Activated CD8-positive, alpha-beta memory T cell treated with anti-CD3 and anti-CD28 coated beads for 48 hours (primary cell): ENCODE measurements at places on chromosomes 6 and 20.

- no peak for DNase-seq
Measured at GRCh38 chr6:626236-626635, 30.7 kb downstream of the HUS1B start.

DNA sequence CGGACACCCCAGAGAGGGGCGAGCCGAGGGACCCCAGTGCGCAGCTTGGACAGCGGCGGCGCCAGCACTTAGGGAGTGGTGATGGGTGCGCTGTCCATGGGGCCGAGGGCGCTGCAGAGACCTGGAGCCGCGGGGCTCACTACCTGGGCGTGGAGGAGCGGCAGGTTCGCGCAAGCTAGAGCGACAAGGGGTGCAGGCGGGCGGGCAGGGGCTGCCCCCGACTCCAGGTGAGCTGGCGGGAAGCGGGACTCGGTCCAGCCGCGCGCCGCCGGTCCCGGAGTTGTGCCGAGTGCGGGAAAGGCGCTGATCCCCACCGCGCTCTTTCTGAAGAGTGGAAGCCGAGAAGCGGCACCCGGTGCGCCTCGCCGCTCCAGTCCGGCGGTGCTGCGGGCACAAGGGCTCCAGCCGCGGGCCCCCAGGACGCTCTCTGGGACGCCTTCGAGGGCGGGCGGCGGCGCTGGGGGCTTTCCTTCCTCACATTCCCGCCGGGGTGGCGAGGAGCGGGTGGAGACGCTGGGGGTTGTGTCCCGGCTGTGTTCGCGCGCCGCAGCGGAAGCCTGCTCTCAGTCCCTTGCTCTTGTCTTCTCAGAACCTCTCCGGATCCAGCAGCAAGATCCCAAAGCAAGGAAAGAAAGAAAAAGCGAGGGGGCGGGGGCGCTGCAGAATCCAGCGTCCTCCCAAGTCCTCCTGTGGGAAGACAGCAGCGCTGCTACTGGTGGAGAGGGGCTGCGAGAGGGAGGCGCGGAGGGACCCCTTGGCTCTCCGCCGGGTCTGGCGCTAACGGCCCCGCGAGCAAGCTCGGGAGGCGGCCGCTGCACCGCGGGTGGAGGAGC, at the start of gene B3GAT2:
Gene B3GAT2 (minus strand): TSS at position 610 of the 833 bp plus-strand sequence. CDS start 631 bp downstream, outside the sequence.
- DNase-seq = no peak

DNA sequence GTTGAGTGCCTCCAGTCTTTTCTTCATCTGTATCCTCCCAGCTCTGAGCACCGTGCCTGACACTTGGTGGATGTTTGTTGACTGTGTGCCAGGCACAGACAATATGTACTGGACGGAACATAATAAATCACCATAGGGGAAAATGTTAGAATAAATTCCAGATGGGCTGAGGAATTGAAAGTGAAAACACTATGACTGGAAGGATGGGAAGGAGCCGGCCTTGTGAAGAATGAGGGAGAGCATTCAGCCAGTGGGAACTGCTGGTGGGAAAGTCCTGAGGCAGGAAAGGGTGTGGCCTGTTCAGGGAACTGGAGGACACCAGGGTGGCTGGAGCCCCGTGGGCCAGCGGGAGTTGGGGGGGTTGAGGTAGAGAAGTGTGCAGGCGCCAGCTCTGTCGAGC, 75.4 kb downstream of the MTHFD1L start:
- DNase-seq = no peak

GRCh38 chr6:97067045-97067444, 142.5 kb downstream of the KLHL32 start:
- no peak for DNase-seq

DNA sequence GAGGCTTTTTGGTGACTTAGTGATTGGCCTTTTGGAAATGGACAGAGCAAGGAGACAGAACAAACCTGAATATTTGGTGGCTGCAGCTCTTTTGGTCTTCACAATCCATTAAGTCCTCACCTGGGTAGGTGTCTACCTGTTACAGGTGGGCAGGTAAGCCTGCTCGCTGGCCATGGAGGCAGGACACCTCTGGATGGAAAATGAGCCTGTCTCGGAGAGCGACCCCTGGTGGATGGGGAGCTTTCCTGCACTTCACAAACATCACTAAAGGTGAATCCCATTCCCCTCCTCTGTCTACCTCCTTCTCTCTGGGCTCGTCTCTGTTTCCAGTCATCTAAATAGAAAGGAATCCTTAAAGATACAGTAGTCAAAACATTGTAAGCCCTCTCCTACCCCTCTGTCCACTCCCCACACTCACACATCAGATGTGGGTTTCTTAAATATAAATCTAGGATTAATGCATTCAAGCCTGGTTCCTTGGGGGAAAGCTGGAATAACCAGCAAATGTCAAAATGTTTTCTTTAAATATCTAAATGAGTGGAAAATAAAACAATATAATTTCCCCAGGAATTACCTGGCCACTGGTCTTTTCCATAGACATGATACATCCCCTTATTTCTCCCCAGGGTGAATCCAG, 304.9 kb downstream of the CDH26 start:
- peak; percentile 10 for DNase-seq

DNA sequence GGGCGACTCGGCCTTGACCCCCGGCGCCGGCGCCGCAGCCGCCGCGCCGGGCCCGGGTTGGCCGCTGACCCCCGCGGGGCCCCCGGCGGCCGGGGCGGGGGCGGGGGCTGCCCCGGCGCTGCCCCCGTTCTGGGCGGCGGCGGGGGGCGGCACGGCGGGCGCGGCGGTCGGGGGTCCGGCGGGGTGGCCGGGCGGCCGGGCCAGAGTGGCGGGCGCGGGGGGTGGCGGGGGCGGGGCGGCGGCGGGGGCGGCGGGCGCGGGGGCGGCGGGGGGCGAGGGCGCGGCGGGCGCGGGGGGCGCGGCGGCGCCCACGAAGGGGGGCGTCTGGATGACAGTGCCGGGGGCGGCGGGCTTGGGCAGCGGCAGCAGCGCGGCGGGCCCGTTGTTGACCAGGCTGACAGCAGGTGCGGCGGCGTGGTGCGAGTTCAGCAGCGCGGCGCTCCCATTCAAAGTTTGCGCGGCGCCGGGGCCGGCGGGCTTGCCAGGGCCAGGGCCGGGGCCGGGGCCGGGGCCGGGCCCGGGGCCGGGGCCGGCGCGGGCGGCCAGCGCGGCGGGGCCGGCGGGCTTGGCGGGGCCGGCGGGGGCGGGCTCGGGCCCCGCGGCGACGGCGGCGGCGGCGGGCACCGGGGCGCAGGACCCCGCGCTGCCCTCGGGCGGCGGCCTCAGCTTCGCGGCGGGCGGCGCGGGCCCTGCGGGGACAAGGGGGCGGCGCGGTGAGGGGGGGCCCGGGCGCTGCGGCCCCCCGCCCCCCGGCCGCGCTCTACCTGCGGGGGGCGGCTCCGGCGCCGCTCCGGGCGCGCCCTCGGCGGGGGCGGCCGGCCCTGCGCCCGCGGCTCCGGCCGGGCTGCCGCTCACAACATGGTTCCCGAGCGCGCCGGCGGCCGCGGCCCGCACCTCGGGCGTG, 659 bp downstream of the TAF4 start:
- no peak for DNase-seq

DNA sequence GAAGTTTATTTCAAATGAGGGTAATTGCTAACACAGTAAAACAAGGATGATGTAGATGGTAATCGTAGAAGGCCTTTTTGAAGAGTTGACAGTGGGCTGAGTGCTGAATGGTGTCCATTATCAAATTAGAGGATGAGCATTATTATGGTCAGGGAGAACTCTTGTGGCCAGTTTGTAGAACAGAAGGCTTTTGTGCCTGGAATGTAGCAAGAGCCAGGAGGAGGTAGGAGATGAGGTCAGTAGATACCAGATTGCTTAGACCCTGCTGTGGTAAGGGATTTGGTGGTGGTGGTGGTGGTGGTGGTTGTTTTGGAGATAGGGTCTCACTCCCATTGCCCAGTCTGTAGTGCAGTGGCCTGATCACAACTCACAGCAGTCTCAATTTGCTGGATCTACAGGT, 6.2 kb downstream of the CSE1L start:
- DNase-seq = no peak

DNA sequence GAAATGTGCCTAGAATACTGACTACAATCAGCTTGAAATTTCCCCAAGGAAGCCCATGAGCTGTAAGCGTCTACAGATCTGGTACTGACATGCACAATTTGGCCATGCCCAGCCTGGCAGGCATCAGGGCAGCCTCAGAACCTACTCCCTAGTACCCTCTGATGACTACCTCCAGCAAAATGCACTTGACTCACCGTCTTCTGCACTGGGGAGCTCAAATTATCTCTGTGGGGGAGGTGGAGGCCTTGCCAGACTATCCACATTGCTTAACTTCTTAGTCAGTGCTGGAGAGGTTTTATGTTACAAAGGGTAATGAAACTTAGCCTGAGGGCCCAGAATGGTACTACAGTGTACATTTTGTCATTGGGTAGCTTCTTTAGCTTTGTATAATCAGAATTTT, 126.0 kb upstream of the ADGRF1 start:
- no peak for DNase-seq

DNA sequence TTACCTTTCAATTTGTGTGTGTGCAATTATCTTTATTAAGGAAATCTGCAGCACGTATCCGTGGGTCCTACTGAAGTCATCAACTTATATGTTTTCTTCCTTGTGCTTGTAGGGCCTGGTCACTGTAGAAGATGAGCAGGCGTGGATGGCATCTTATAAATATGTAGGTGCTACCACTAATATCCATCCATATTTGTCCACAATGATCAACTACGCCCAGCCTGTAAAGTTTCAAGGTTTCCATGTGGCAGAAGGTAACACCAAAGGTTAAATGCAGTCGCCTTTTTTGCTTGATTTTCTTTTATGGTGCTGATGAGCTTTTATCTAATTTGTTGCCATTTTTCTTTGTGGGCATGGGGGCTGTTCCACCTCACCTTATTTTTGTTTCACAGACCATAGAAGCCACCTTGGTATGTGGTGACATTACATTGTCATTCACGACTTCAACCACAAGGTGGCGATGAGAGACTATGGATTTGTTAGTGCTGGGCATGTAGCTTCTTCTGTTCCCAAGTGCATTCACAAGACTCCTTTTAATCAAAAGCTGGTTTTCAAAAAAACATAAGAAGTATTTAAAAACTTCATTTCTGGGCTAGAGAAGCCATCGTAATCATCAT, 106.5 kb upstream of the LAMP5 start:
- no peak for DNase-seq

GRCh38 chr20:63446216-63447024, 26.0 kb downstream of the KCNQ2 start:
- DNase-seq = no peak

DNA sequence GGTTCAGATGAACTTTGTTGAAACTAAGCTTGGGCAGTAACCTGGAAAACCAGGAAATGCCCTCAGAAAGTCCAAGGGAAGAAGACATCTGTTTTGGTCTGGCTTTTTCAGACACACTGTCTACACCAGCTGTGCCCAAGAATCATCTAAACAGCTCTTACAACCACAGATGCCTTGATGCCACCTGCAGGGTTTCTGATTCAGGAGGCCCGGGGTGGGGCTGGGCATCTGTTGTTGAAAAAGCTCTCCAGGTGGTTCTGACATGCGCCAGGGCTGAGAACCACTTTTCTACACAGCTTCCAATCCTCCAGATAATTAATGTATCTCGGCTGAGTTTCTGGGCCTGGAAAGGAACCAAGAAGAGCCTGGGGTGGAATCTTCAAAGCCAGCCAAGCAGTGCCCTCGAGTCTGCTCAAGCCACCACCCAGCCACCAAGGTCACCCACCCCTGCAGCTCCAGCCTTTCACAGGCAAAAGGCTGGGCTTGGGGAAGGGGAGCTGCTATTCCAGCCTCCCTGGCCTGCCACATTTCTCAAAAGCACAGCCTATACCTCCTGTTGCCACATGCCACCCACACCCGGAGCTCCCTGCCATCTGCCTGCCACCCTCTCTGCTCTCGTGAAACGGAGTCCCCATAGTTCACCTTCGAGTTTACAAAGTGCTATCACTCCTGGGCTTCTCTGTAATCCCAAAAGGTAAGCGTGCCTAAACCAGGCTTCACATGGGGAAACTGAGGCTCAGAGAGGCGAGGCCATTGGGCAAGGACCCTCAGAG, 9.4 kb downstream of the MDGA1 start:
- DNase-seq = no peak

DNA sequence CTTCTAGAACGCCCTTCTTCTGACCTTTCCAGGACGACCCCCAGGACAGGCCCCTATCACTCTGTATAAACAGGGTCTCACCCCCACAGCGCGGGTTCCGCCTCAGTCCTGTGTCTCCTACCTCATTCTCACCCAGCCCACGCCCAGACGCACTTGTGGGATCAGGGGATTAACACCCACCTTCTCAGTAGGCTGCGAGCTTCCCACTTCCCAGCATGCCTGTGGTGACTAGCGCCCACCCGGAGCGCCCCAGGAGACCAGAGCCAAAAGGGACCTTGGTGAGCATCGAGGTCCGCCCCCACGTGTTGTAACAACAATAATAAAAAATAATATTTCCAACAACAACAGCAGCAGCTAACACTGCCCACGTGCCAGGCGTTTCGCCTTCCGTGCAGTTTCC, 40.9 kb upstream of the NOL4L start:
- DNase-seq = no peak

DNA sequence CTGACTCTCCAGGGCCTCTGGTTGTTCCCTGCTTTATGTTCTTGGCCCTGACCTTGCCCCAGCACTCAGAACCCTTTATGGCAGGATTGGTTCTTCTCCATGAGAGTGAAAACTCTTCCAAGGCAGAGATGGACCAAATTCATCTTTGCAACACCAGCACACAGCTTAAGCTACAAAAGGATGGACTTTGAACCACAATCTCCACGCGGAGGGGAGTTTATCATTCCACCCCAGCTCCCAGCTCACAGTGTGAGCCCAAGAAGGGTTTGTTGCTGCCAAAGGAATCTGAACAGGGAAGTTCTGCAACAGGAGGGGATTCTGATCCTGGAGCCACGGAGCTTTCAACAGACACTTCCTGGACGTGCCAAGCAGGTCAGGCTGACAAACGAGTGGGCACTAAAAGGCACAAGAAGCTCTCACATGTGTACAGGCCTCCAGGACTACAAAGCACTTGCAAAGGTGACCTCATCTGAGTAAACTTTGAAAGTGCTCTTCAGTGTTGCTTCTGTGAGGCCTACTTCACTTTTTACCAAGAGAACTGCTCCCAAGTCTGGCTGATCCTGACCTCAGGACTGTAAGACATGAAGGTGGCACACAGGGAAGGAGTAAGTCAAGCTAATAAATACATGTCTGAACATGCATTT, 8.9 kb downstream of the FITM2 start:
- no peak for DNase-seq
